ENCODE measurements at places on chromosomes 13 and 19. TPM values are rescaled to one million over a fixed set of nuclear protein-coding genes. Genes with fewer than 3 reads are reported as not detected.

DNA sequence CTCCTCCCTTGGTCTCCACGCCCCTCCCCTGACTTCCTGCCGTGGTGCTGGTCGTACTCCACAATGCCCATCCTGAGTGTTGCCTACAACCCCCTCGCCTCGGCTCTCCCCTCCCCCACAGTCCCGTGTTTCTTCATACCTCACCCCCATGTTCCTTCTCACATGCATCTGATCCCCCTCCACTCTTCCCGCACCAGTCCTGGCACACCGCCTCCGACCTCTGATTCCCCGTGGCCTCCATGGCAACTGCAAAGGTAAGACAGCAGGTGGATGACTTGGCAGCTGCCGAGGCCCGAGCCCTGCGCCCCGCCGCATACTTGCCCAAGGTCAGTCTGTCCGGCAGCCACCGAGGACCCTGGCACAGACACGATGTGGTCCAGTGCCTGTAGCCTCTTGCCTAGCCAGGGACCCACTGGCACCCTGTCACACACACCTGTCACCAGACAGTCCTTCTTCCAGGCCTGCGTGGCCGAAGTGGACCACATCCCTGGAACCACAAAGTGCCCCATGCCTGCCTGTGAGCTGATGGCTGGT, 16.1 kb upstream of the SDHAF1 start:
- DNase-seq: no peak

- DNase-seq: no peak
These were observed 24.0 kb upstream of the MEIS3 start for GRCh38 chr19:47443331-47443730.

The DKKL1 gene
- not detected for total RNA-seq

- DNase-seq: no peak
These were observed 148.7 kb downstream of the NALCN start for GRCh38 chr13:101267656-101268055.

The ZNF555 gene
- total RNA-seq: 3.0 TPM

The STOML3 gene
- not detected for total RNA-seq

The NLRP9 gene
- not detected for total RNA-seq

The ZNF317 gene
- total RNA-seq: 39.7 TPM

The ZNF577 gene
- total RNA-seq: 5.6 TPM

DNA sequence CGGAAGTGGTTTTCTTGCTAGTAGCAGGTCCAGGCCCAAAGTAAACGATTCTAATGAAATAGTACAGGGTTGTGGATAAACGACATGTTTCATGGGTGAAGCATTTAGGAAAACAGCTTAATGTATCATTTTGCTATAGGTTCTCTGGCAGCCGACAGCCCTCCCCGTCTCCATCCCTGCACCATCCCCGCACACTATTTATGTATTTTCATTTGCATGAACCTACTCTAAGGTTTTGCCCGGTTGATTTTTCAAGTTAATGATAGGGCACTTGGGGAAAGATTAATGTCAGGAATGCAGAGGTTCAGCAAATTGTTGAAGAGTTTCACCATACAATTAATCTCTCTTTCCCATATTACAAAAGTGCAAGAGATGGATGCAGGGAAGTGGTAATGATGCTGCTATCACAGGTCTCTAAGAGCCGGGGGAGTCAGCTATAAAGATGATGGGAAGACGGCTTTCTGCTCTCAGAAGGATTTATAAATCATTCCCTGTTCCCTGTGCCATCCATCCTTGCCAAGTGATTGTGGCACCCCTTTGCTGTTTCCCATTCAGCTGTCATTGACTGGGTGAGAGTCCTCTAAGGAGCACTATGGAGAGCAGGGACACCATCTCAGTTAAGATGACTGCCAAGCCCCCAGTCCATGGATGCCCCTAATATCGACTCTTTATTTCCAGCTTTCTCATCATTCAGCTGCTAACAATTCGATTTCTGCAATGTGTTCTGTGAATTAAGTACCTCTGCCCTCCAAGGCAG, 186.3 kb downstream of the IRS2 start:
- no peak for DNase-seq
